Retinal pigment epithelial cell (primary cell): ENCODE measurements at places on chromosomes 3 and 15.
A peak's percentile ranks its signal among the peaks of the same experiment; 100 is the strongest.

DNA sequence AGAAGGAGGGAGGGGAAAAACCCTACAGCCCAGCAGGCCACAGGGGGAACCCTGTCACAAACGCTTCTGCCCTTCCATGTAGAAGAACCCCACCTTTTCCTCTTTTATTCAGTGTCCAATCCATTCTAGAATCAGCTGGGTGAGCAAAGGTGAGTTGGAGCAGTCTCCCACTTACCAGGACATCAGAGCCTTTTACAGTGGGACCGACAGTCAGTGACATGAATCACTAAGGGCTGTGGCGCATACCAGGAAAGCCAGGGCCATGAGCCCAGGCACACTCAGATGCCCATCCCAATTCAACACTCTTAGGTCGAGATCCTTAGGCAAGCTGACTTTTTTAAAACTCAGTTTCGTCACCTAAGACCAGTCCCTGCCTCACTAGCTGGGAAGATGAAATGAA lies 146.1 kb downstream of the AQP9 start:
- no peak for DNase-seq

DNA sequence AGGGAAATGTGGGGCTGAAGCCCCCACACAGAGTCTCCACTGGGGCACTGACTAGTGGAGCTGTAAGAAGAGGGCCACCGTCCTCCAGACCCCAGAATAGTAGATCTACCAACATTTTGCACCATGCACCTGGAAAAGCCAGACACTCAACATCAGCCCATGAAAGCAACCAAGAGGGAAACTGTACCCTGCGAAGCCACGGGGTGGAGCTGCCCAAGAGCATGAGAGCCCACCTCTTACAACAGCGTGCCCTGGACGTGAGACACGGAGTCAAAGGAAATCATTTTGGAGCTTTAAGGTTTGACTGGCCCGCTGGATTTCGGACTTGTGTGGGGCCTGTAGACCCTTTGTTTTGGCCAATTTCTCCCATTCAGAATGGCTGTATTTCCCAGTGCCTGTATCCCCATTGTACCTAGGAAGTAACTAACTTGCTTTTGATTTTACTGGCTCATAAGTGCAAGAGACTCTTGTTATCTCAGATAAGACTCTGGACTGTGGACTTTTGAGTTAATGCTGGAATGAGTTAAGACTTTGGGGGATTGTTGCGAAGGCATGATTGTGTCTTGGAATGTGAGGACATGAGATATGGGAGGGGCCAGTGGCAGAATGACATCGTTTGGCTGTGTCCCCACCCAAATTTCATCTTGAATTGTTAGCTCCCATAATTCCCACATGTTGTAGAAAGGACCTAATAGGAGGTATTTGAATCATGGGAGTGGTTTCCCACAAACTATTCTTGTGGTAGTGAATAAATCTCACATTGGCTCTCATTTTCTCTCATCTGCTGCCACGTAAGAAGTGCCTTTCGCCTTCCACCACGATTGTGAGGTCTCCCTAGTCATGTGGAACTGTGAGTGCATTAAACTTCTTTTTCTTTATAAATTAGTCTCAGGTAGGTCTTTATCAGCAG lies 105.8 kb downstream of the CBLB start:
- no peak for DNase-seq

- DNase-seq, result peak; percentile 37
Observed at GRCh38 chr15:40992241-40992741, 39.0 kb downstream of the CHAC1 start.

DNA sequence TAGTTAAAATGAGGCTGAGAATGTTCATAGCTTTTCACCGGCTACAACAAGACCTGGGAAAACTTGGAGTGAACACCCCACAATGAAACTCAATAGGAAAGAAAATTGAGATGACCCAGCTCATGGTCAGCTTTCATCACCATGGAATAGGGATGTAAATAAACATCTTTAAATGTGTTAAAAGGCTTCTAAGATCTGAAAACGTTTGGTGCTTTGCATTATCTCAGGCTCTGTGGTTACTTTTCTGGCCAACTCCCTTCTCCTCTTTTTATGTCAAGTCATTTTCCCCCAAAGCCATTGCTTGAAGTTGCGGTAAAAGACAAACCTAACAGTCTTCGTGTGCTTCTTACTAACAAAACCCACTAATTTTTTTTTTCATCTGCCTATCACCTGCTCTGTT lies 195.8 kb downstream of the MECOM start:
- no peak for DNase-seq

GRCh38 chr3:127483902-127484591 lies 106.5 kb downstream of the TPRA1 start:
- no peak for DNase-seq

DNA sequence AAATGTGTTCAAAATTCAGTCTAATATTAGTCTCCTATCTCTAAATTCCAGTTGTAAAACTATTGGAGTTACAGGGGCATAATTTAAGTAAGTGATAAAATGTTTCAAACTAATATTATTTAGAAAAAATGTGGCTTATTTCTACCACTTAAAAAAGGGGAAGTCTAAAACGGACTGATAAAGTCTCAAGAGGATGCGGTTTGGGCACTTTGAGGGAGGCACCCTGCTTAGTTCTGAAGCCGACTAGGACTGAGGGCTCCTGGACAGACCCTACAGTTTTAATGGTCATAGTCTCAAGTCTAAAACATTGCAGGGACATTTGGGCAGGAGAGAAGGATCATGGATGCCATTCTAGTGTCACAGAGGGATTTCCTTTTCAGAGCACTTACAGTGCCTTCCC lies 566.3 kb downstream of the NR2F2 start:
- DNase-seq, result no peak
